ENCODE measurements at places on chromosomes 6 and 20. TPM values are rescaled to one million over a fixed set of nuclear protein-coding genes. Genes with fewer than 3 reads are reported as not detected.

- DNase-seq: no peak
Observed at GRCh38 chr6:1893470-1894130, 283.9 kb downstream of the FOXC1 start.

ANGPT4 gene
- total RNA-seq: not detected

DNA sequence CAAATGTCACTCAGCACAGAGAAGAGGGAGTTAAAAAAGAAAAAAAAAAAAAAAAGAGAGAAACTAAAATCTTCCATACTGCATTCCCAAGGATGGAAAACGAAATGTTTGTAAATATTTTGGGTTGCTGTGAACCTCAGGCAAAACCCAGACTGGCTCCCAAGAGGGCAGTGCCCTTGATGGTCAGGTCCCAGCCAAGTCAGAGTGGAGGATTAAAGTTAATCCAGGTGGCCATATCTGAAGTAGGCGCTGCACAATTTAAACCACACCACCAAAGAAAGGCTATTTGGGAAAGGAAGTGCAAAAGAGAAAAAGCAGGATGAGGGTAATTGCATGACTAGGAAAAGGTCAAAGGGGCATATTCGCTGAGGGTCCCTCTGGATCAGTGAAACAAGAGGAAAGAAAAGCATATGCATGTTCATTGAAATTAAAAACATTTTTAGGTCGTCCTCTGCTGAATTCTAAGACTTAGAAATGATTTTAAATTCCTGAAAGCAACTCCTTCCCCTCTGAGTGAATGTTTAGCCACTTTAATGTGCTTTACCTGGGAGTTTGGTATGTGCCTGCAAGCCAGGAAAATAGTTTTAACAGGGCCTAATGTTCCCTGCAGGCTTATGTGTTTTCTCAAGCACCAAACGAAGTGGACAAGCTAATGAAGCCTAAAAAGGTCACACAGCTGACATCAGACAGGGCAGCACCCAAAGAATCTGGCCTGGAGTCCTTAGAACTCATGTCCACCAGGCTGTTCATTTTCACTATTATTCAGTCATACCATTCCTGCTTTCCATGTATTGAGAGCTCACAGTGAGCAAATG is 159.1 kb downstream of the HACE1 start:
- no peak for DNase-seq

DNA sequence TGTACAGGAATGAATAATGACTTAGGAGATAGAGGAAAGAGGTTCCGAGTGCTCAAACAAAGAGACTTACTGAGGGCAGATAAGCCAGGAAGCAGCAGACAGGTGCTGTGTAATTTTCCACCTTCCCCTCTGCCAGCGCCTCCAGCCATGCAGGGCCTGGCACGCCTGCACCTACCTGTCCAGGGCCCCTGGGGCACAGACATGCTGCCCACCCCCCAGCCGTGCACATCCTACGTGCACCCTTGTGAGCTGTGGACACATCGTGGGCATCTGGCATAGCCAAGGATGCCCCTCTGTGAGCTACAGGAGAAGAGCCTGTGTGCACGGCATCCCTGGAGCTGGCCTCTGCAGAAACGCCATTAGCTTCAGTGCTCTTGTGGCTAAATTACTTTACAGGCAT is 7.1 kb upstream of the SMOC2 start:
- peak; percentile 56 for DNase-seq

DNA sequence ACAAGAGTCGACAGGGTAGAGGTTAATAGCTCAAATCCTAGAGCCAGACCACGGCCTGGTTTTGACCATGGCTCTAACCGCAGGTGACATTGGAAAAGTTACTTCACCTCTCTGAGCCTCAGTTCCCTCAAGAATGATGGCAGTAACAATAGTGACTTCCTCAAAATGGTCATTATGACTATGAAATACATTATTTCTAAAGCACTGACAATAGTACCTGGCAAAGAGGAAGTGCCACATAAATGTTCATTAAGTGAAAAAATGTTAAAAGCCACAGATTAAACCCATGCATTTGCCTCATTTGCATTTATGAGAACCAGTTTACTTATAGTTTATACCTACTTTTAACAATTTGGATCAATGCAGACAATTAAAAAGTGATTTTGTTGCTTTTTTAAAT is 12.3 kb downstream of the BTBD3 start:
- DNase-seq: no peak

GRCh38 chr6:154567695-154568220 is 57.3 kb upstream of the CNKSR3 start:
- no peak for DNase-seq

DNA sequence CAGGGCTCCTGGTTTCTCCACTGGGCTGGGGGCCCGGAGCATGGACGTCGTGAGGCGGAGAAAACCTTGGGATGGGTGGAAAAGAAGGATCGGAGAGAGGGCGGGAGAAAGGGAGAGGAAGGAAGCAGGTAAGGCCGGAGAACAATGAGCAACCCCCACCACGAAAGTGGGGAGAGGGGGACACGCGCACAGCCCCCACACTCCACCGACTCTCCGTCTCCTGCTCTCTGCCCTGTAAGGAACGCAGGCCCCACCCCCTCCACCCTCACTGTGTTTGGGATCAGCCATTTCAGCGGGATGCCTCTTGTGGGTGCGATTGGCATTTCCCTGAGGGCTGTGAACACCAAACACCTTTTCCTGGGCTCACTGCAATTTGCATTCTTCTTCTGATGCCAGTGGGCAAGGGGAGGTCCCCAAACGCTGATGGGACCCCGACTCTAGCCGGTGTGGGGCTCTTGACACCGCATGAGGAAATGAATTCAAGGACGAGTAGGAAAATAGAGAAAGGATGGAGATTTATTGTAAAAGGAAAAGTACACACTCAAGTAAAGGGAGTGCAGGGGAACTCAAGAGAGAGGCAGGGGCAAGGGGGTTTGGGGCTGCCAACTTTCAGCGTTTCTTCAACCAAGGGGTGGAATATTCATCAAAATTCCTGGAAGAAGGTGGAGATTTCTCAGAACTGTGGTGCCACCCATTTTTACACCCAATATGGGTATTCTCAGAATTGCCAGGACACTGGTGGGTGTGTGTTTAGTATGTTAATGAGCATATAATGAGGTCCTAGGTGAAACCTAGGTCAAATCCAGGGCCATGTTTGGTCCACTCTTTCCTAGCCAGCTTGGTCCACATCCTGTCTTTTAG is 13.1 kb upstream of the RAET1L start:
- DNase-seq: no peak

- DNase-seq: no peak
Observed at GRCh38 chr6:119856136-119856535, 506.6 kb upstream of the MAN1A1 start.

OTOR gene
- total RNA-seq: not detected

Measured in osteocyte (in vitro differentiated cells).